Osteocyte (in vitro differentiated cells): ENCODE measurements at places on chromosomes 7 and 10.

DNA sequence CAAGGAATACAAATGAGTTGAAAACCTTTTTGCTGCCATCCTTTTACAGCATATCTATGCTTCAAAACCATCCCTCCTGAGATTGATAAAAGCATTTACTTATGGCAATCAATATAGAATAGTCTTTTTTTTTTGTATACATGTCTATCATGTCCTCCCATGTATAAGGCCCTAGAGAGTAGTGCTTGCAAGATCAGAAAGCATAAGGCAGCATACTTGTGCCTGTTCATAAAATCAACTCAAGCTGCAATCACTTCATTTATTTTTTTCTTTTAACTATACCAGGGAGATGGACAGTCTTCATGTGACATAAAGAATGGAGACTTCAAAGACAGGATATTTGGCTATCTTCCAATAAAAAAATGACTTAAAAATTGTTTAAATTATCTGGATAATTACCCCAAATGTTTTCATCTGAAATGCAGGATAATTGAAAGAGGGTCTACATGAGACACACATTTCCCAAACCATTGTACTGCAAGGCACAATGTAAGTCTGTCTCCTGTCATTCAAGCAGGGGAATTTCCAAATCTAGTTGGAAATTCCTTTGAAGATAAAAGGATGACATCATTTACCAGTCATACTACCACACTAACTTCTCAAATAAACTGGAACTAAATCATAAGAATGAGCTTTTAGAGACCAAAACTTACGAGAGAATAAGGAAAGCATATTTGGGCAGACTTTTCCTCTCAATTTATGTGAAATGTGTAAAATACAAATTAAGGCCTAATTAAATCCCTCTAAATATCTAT, 22.5 kb downstream of the LRRN3 start:
- H3K4me3 ChIP-seq, result no peak overlapping the region
- H3K36me3 ChIP-seq, result no peaks in the 10 kb centered on the region
- no peaks in the 10 kb centered on the region for H3K27me3 ChIP-seq
- DNase-seq, result no peak
- H3K4me1 ChIP-seq, result peaks cover 24% of the 10 kb centered on the region

DNA sequence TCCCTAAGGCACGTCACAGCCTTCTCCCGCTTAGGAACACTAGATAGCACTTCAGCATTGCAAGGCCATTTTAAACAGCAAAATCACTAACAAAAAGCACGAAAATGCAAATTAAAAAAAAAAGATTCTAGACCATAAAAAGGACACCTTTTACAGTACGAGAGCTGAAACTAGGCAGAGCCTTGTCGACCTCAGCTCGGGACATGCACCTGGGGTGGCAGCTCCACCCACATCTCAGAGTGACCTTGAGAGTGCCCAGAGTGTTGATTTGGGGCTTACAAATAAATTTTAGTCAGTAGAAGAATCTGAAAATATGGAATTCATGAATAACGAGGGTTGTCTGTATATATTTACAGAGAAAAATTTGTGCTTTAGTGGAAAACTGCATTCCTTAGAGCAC, 1.1 kb downstream of the MRPS24 start:
- H3K4me1 ChIP-seq, result peaks cover 41% of the 10 kb centered on the region
- H3K36me3 ChIP-seq, result peaks cover 17% of the 10 kb centered on the region
- DNase-seq, result no peak
- no peak overlapping the region for H3K27ac ChIP-seq
- H3K4me3 ChIP-seq, result peak overlapping the region; percentile 86

DNA sequence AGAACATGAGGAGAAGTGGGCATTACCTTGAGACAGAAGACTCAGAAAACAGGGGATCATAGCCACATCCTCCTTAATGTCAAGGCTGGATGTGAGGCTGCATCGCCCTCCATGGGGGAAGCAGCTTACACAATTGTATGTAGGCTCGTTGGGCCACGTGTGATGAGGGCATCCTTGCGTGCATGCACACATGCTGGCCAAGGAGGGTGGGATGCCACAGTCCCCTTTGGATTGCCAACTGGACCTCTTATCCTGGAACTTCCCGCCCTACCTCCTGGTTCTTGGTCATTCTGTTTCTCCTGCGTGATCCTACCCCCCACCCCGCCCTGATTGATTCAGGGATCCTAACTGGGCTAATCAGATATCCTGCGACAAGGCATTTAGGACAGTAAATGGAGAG, 102.0 kb downstream of the PRKAG2 start:
- H3K36me3 ChIP-seq, result no peaks in the 10 kb centered on the region
- no peak overlapping the region for H3K4me3 ChIP-seq
- no peak overlapping the region for H3K27ac ChIP-seq
- no peaks in the 10 kb centered on the region for H3K4me1 ChIP-seq

DNA sequence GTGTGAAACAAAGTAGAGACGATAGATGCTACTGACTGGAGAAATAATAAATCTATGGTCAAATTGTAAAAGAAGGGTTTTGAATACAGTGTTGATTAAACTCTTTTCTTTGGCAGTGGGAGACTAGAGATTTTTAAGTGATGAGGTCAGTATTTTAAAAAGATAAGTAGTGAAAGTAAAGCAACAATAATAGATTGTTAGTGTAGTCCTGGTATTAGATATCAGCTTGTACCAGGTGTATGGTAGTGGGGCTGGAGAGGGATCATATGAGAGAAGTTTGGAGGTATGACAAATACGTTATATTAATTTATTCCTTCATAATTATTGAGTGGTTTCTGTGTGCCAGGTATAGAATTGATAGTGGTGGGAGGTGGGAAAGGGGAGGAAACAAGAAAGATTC, 25.2 kb downstream of the PHTF2 start:
- no peaks in the 10 kb centered on the region for H3K27me3 ChIP-seq
- H3K27ac ChIP-seq, result no peak overlapping the region
- no peak for DNase-seq
- H3K36me3 ChIP-seq, result peaks cover 31% of the 10 kb centered on the region
- H3K4me3 ChIP-seq, result no peak overlapping the region
